ENCODE measurements at places on chromosomes 7 and 10. TPM values are rescaled to one million over a fixed set of nuclear protein-coding genes. Genes with fewer than 3 reads are reported as not detected.
A peak's percentile ranks its signal among the peaks of the same experiment; 100 is the strongest.

GRCh38 chr7:80054356-80054755 is 80.3 kb upstream of the GNAI1 start:
- DNase-seq: no peak

- no peak for DNase-seq
Observed at GRCh38 chr7:100570954-100571828, 2.5 kb downstream of the SAP25 start.

DNA sequence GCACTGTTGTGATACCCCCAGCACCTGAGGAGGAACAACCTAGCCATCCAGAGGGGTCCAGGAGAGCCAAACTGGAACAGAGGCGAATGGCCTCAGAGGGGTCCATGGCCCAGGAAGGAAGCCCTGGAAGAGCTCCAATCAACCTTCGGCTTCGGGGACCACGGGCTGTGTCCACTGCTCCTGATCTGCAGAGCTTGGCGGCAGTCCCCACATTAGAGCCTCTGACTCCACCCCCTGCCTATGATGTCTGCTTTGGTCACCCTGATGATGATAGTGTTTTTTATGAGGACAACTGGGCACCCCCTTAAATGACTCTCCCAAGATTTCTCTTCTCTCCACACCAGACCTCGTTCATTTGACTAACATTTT is 1.6 kb upstream of the CASP2 start:
- DNase-seq: no peak

DNA sequence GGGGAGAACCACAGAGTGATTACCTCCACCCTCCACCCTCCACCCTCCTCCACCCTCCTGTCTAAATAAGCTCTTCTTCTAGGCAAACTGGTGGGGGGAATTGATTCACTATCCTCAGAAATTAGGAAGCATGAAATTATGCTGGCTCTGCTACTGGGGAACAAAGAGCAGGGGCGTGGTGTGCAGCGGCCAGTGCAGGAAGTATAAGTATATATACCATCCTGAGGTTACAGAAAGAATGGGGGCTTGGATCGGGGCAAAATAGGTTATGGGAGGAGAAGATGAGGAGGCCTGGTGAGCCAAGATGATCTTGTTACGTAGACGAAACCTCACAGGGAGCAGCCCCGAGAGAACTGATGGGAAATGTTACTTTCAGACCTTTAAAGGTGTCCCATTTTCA is 49.1 kb downstream of the SYPL1 start:
- no peak for DNase-seq

DNA sequence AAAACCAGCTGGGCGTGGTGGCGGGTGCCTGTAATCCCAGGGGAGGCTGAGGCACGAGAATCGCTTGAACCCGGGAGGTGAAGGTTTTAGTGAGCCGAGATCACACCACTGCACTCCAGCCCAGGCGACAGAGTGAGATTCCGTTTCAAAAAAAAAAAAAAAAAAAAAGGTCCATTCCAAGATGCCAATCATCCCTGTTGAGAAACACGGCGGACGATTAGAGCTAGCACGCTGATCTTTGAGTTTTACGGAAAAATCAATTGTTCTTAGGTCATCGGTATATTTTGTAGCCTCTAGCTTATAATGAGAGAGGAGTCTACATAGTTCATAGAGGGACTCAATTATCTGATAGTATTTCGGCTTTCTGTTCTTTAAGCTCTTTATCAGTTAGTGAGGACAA is 169.2 kb downstream of the PRKCQ start:
- DNase-seq: no peak

- no peak for DNase-seq
Observed at GRCh38 chr10:33066558-33067236, 108.7 kb upstream of the ITGB1 start.

GRCh38 chr10:132865171-132865631 is 77.2 kb downstream of the CFAP46 start:
- DNase-seq: peak; percentile 44

GRCh38 chr7:28761505-28761904 is 196.6 kb downstream of the TRIL start:
- DNase-seq: no peak

DNA sequence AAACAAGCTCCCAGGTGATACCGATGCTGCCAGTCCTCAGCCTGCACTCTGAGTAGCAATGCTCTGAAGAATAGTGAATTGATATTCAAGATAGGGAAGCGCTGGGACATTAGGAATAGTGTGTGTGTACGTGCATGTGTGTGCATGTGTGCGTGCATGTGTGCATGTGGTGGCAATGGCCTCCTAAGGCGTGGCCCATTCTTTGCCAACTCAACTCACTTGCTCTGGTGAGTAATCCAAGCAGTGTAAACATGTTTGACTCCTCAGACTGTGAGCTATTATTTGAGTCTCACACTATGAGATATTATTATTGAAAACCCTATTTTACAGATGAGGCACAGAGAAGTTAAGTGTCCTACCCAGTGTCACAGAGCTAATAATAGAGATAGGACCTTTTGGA is 186.6 kb downstream of the RAB11FIP2 start:
- DNase-seq: no peak

DNA sequence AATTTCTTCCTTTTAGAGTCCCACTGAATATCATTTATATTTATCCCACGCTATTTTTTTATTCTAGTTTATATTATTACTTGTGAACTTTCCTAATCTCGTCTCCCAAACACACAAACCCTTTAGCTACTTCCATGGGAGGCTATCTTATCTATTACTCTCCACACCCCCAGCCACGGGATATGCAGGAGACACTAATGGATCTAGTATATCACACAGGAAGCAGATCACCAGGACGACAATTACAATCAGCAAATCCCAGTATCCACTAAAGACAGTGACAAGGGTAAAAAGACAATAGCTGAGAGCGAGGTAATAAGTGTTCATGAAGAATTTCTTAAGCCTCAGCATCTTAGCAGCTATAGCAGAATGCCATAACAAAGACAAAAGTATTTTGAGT is 3.8 kb upstream of the AKR1E2 start:
- DNase-seq: no peak

DNA sequence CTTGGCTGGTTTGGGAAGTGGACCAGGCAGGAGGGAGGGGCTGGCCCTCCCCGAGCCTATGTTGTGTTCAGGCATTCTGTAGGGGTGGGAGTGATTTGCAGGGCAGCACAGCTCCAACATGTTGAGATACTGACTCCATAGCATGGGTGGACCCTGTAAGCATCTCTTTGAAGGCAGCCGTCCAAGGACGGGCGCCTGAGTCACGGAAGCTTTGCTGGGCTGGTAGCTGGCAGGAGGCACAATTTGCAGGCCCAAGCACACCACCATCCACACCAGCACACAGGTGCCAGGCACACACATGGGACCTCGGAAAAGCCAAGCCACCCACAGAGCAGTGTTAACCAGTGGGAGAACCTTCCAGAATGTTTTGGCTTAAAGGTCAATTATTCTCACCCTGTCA is 505.1 kb upstream of the FOXK1 start:
- peak; percentile 11 for DNase-seq

DNA sequence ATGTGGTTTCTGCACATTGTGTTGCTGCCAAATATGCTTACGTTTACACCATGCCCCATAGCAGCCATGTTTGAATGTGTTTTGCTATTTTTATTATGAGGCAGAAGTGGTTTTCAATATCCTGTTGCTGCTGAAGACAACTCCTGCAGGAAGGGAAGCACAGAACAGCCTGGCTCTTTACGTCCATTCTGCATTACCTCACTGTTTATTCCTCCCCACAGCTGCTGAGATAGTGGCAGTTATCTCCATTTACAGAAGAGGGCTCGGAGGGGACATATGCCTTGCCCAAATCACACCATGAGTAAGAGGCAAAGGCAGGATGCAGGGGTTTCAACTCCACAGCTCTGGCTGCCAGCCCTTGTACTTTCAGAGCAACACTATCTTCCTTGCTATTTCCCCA is 35.3 kb downstream of the PLPP4 start:
- no peak for DNase-seq

DNA sequence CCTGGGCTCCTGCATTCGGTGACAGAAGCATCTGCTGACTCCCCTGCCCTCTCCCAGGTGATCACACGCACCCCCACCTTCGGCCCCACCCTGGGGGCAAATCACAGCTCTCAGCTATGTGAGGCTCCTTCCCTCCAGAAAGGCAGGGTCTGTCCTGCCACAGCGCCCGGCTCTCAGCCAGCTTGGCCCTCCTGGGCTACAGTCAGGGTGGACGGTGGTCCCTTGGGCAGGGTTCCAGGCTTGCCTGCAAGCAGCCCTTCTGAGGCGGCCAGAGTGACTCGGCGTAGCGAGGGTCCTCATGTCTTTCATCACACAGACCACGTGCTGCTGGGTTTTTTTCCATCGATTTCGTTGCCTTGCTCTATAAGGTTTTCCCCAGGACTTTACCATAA is 53.6 kb upstream of the EBF3 start:
- DNase-seq: no peak

GRCh38 chr7:21365866-21366624 is 61.8 kb upstream of the SP4 start:
- DNase-seq: no peak

- DNase-seq: peak; percentile 31
Observed at GRCh38 chr10:131727560-131727959, 173.2 kb upstream of the PPP2R2D start.

- no peak for DNase-seq
Observed at GRCh38 chr10:51770709-51771108, 71.3 kb upstream of the CSTF2T start.

DNA sequence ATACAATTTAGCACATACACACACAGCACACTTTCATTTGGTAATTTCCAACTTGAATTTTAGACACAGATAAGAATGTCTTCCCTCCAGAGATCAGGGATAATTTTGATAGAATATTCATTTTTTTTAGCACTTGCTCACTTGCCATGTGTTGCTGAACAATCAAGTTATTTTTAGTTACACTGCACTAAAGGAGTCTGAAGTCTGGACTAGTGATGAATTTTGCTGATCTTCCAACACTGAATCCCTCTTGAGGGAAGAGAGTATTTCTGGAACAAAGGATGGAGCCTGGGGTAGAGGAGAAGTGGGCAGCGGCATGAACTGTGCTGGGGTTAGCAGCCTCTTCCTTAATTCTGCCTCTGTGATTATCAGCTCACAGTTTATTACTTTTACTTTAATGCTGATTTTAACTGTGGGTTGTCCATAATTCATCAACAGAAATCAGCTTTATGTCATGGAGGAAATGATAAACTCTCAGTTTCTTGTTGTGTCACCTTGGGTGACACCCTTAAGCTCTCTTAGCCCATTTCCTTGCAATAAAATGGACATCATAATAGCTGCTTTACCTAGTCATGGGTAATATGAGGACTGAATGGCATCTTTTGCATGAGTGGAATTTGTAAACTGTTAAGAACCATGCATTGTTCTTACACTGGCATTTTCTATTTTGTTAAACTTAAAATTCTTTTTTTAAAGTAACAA is 32.1 kb downstream of the SGPL1 start:
- DNase-seq: no peak

DNA sequence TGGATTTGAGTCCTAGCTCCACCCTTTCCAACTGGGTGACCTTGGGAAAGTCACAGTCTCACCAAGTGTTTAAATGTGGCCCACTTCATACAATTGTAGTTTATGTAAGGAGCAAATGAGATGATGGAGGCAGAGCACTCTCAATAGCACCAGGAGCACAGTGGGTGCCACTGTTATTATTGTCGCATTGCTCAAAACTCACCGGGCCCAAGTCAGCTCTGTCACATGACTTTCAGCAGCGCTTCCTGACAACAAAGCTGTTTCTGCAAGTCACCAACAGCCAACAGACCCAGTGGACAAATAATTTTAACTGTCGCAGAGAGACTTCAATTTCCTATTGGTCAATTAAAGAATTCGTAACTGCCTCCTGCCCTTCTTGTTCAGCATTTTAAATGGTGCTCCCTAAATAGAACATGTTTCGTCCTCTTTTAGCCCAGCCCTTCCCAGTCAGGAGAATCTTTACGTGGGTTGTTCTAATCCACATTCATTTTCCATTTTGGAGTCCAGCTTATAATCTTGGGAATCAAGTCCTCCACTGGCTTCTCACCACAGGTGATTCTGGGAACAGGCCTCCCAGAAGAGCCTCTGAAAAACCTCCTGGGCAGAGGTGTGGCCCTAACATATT is 415.6 kb upstream of the NPVF start:
- DNase-seq: no peak

- no peak for DNase-seq
Observed at GRCh38 chr10:78516236-78516635, 482.6 kb downstream of the RPS24 start.

DNA sequence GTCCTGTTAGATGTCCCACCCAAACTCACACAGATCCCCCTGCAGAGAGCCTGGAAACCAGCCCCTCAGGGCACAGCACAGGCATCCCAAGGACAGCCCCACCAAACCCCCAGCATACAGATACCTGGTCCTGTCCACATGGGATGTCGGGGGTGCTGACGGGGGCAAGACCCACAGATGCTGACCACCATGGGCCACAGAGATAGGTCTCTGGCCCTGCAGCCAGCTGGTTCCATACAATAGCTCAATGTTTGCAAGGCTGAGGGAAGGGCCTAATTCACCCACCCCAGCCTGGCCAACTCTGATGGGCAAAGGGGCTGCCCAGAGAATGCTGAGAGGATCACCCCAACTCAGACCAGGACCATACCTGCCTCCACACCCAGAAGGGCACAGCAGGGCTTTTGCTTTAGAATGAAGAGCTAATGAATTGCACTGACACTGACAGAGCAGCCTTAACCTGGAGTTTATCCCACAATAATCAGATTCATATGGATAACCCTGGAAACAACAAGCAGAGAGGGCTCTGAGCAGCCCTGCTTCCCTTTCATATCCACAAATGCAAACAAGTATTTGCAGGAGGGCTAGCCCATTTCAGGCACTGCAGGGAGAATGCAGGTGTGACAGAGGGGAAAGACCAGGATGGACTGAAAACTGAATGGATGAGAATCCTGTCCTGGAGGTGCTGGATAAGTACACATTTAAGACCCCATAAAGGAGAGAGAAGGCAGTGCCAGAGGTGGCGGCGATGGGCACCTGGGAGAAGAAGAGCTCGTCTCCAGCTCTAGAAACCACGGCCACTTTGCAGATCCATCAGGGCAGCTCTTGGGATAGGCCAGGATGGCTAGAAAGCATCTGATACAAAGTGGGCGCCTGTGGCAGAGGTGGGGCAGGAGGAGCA is 126.7 kb downstream of the TNS3 start:
- peak; percentile 45 for DNase-seq

The ANXA8L1 gene
- total RNA-seq: not detected

The PITX3 gene
- total RNA-seq: not detected

The HTR7 gene
- 3.1 TPM for total RNA-seq

The SFRP5 gene
- total RNA-seq: 3.7 TPM

The OR2A5 gene
- total RNA-seq: not detected

The NEBL gene
- total RNA-seq: 4.3 TPM

The GBX1 gene
- not detected for total RNA-seq

The GIMAP6 gene
- total RNA-seq: 49.2 TPM

The PLAC9 gene
- 113 TPM for total RNA-seq
